Lung (tissue), 17 donors: ENCODE measurements at places on chromosomes 11 and 22. TPM values are rescaled to one million over a fixed set of nuclear protein-coding genes. Genes with fewer than 3 reads are reported as not detected.
A peak's percentile ranks its signal among the peaks of the same experiment; 100 is the strongest.

Gene TBX10
- polyA plus RNA-seq = not detected

Gene LARGE2
- polyA plus RNA-seq = 12.8 TPM

Gene MMP12
- 2.5 TPM for polyA plus RNA-seq

Gene ZNF74
- 5.2 TPM for polyA plus RNA-seq

Gene GLB1L2
- polyA plus RNA-seq = 7.1 TPM

Gene SLC15A3
- polyA plus RNA-seq = 91.6 TPM

Gene POTEH
- polyA plus RNA-seq = not detected

Gene SLC22A12
- not detected for polyA plus RNA-seq

DNA sequence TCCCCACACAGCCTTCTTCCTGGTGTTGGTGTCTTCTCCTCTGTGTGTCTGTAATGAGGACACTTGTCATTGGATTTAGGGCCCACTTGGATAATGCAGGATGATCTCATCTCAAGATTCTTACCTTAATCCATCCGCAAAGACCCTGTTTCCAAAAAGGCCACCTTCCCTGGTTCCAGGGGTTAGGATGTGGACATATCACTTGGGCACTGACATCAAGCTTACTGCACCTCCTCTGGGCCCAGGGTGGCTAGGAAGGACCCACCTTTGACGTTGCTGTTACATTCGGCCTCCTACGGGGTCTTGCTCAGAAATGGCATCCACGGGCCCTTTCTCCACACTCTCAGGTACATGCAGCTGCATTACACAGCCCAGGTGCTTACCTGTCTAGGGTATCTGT lies 535.9 kb downstream of the BRD1 start:
- DNase-seq = no peak

DNA sequence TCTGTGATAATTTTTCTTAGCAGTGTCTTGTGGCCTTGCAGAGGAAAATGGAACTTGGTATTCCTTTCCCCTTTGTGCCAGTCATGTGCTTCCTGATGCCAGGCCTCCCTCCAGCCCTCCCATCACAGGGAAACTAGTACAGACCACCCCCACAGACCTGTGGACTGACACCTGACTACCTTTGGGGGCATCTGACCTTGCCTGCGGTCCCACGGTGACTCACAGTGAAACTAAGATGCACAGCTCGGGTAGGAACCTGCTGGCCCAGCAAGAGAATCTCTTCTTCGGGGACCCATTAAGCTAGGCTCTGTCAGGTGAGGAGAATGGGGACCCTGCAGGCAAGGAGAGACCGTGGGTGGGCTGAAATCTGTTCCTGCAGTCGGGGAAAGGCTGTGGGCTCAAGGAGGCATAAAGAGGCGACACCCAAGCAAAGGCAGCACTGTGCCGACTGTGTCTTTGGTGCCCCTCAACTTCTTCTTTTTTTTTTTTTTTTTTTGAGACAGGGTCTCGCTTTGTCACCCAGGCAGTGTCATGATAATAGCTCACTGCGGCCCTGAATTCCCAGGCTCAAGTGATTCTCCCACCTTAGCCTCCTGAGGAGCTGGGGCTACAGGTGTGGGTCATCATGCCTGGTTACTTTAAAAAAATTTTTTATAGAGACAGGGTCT lies 20.8 kb upstream of the PEX26 start:
- no peak for DNase-seq

- DNase-seq = no peak
These were observed 1461.9 kb downstream of the TBC1D22A start for GRCh38 chr22:48224332-48224731.

GRCh38 chr11:71490731-71491390 lies 36.2 kb upstream of the KRTAP5-7 start:
- DNase-seq = no peak

DNA sequence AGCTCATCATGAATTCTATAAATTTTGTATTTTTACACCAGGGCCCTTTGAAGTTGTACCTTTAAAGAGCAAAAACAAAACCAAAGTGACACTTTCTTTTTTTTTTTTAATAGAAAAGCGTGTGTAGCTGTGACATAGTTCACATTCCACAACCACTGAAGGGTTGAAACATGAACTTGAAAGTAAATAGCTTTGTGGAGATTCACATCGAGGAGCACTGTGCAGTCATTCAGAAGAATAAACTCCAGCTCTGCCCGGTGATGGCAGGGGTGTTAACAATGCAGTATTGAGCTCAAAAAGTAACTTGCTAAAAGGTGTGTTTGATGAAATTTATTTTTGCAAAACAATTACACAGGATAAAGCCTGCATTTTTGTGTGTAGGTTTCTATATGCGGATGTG lies 1166.2 kb downstream of the TBC1D22A start:
- DNase-seq = peak; percentile 13

DNA sequence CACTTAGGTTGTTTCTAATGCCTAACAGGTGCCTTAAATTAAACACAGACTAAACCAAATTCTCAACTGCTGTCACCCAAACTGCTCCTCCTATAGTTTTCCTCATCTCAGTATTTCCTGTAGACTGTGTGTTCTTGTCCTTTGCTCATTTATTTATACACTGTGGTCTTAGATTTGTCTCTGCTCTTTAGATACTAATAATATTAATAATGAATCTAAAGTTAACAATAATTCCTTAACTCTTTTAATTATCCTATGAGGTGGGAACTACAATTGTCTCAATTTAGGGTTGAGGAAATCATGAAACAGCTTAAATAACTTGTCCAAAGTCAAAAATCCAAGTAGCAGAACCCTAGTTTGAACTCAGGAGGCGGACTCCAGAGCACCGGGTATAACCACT lies 43.9 kb upstream of the YPEL1 start:
- no peak for DNase-seq

GRCh38 chr11:41878095-41878494 lies 418.6 kb upstream of the LRRC4C start:
- DNase-seq = no peak

DNA sequence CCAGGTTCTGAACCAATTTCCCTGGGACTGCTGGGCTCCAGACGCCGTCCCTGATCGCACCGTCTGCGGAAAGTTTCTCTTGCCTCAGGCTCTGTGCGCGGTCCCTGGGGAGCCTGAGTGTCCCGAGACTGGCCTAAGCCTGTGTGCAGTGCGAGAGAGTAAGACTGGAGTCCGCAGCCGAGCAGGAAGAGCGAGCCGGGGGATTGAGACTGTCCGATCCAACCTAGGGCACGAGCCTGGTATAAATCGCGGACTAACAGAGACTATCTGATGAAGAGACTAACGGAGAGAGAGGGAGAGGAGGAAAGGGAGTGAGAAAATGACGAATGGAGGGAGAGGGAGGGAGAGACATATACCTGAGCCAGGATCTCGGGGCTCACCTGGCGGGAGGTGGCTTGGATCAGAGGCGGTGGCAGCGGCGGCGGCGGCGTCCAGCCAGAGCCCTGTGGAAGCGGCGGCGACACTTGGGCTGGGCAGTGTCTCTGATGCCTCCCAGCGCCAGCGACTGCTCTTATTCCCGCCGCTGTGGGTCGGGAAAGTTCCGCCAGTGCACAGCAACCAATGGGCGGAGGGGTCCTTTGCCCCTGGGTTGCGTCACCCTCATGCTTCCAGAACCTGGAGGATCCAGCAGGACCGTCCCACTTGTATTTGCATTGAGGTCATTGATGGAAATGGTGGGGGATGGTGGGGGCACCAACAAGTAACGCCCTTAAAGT lies at the start of gene CALCA:
Gene CALCA, minus strand, starts transcription at position 487 of the 716 bp plus-strand sequence. CDS start 1,159 bp downstream, outside the sequence.
- peak; percentile 9 for DNase-seq

GRCh38 chr11:74354036-74354435 lies 42.6 kb upstream of the P4HA3 start:
- DNase-seq = no peak

DNA sequence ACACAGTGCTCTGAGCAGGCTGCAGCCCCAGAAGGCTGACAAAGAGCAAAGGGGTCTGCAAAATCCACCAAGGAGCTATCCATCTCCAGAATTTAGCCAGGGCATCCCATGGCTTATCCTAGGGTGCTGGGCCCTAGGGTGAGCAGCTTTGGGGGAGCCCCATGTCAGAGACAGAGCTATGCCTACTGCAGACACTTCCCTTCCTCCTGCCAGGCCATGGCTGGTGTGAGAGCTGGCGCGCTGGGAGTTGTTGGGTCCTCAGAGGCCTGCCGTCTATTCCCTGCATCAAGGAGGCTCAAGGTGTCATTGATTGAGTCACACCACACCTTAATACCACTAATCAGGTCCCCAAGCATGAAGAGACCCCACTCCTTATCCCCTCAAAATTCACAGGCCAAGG lies 85.3 kb upstream of the TP53I11 start:
- DNase-seq = no peak

DNA sequence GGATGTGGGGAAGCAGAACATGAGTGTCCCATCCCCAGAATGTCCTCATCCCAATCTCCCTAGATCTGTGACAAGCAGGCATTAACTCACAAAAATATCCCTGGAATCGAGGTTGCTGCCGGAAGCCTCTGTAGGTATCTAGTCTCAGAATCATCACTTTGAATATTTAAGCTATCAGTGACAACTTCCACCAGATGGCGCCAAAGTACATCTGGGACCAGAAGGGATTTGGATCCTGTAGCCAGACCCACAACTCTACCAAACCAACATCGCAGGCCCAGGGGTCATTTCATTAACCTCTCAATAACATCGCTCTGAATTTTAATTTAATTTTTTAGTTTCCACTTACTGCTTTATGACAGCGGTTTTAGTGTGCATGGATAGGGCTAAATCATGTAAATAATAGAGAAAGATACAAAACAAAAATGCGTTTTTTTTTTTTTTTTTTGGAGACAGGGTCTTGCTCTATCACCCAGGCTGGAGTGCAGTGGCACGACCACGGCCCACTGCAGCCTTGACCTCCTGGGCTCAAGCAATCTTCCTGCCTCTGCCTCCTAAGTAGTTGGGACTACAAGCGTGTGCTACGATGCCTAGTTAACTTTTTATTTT lies 1.1 kb upstream of the EXT2 start:
- peak; percentile 73 for DNase-seq
